ENCODE measurements at places on chromosomes 5 and 9.

GRCh38 chr9:111399772-111400563 is 69.9 kb upstream of the OR2K2 start:
- no peak for DNase-seq

DNA sequence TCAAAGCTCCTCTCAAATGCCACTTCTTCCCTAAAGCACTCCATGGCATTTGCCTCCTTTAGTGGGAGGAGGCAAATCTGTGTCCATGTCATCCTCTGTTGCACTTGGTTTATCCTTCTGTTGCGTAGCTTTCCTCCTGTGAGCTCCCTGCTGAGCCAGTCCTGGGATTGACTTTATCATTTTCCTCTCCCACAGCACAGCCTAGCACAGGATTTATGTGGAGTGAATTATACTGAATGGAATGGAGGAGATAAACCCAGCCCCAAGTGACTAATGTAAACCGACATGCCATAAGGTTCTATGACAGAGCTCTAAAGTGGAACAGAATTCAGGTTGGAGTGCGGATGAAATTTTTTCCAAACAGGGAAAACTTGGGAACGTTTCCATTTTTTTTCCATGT is 26.4 kb upstream of the TOMM5 start:
- DNase-seq: no peak

DNA sequence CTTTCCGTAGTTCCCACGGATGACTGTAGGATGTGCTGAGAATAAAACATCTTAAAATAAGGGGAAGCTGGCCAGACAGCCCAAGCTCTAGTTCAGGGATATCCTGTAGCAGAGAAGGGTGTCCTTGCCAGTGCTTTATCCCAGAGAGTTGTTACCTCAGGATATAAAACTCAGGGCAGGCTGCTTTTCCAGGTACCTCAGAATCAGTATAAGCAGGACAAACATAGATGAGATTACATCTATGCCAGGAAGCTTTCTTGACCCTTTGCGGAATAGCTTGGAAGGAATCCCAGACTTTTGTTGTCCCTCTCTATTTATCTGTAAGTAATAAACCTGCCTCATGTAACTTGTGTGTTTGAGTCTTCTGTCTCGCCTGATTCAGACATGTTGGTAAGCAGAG is 565.7 kb downstream of the PRDM9 start:
- DNase-seq: no peak

DNA sequence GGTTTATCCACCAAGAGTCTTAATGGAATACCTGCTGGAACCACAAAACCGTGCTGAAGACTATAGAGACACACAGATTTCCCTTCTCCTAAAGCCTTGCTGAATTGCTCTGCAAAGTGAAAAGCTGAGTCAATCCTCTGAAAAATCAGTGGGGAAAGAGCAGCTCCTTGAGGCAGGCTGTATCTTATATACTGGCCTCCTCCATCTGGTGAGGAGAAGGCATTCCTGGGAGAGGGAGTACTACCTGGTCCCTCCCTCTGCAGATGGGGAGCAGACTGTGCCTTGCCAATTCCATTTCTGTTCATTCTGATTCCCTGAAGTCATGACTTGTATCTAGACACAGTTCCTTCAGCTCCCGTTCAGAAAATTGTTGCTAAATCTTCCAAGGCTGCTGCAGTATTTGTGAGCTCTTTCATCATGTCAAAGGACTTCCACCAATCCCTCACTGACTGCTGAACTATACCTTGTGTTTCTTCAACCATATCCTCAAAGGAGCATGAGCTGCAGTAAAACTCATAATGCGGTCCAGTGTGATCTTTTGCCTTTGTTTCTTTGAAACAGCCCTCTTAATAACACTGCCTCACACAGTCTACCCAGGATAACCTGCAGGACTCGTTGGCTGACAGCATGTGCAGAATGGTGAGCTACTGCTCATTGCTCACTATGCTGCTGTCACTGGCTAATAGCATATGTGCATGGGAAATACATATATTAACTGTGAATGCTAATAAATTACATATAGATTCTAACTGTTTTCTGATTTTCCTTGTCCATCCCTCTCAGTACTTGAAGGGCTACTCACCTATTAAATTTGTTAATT is 84.5 kb downstream of the FOXD1 start:
- DNase-seq: no peak

- DNase-seq: peak; percentile 43
These were observed 169.0 kb upstream of the PANK3 start for GRCh38 chr5:168747987-168748777.

DNA sequence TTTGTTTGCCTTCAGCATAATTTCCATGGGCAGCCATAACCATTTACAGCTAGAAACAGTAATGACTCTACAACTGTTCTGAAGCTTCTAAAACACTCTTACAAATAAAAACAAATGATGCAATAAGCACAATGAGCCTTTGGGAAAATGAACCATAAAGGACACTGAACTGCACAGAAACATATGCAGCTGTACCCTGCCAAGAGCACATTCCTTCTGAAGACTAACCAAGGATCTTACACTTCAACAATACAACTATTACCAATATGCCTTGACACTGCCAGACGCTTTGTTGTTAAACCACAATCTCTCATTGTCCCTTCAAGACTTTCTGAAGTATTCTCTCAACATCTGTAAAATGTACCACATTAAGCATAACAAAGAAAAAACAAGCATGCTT is 104.2 kb upstream of the HMHB1 start:
- no peak for DNase-seq

DNA sequence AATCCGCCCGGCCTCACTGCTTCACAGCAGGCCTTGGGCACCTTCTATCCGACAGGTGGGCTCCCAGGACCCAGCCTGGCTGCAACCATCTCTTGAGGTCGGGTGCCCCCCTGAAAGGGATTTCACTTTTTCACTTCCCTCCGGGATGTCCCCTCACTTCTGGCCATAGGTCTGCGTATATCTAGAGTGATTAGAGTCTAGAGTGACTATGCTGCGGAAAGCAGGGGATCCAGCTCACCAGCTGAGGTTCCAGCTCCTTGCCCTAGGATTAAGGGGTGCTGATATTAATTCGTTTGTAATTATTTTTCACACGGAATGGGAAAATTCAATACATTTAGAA is 3.1 kb downstream of the DMRT2 start:
- no peak for DNase-seq

GRCh38 chr5:1936413-1936812 is 53.7 kb upstream of the IRX4 start:
- no peak for DNase-seq

- DNase-seq: no peak
These were observed 19.7 kb downstream of the SLC9A3 start for GRCh38 chr5:504326-505154.

DNA sequence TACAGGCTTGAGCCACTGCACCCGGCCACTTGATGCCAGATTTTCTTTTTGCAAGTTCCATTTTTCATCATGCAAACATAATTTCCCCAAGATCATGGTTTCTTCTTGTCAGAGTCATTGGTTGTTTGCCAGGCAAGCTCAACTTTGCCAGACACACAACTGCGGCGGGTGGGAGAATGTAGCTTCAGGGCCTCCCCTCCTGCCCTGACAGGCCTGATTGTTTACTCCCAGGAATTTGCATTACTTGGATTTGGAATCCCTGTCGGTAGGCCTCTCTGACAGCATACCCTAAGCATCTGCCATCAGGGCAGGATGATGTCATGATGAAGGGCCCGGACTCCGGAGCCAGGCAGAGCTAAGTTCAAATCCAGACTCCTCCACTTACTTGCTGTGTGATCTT is 15.1 kb downstream of the RPS14 start:
- no peak for DNase-seq

- DNase-seq: peak; percentile 22
These were observed 10.8 kb downstream of the SARDH start for GRCh38 chr9:133727277-133727875.

- peak; percentile 49 for DNase-seq
These were observed 861 bp downstream of the UBQLN1 start for GRCh38 chr9:83706676-83707517.

DNA sequence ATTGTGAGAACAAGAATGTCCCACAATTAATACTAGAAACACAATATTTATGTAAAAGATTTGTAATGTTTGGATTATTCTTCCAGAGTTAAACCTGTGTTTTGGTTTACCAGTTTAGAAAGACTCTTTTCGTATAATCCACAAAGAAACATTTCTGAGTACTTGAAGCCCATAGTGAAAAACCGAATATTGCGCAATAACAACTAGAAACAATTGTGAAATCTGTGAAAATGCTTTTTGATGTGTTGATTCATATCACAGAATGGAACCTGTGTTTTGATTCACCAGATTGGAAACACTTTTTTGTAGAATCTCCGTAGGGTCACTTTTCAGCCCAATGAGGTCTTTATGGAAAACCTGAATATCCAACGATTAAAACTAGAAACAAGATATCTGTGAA is 386.2 kb downstream of the PRDM9 start:
- no peak for DNase-seq

DNA sequence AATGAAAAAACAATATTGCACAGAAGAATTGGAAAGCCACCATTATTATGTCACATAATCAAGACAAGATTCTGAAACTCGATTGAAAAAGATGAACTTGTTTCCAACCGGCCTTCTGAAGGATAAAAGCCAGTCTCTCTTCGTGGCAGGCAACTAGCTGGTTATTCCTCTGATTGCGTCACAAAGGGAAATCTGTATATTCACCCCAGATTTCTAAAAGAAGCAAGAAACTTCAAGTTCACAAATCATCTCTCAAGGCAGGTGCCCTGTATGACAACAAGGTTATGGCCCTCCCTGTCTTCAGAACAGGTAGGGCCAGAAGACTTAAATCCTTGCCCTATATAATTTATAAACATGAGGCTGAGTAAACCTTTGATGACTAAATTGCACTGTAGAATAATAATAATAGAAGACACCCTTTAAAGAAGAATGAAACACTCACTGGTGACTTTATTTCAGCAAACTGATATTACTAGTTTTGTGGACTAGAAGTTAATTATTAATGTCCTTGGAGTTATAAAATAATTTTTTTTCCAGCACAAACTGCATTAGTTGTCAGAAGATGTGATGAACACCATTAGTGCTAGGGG is 2.9 kb upstream of the KLF4 start:
- DNase-seq: no peak

DNA sequence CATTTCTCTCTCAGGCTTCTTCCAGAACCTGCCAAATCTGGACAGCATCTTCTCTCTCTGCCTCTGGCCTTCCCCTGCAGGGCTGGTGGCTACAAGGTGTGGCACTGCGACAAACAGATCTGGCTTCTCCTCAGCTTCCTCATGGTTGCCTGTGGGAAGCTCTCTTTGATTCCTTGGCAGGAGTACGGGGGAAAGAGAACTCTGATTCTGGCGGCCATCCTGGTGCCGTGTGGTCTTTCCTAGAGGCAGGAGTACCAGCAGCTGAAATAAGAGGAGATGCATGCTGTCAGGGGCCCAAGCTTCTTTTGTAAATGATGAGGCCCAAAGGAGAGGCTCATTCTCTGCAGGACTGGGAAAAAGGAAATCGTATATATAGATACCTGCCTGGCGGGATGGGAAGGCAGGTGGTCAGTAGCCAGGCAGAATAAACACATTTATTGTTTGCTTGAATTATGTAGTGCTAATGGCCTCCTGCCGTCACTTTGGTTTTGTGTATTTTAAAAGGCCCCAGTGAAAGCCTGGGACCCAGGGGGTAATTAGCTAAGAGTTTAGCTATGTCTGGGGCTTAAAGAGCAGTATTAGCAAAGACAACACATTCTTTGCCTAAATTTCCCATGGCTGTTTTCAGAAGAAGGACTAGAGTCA is at the start of gene CER1:
TSS of gene CER1 (minus strand) at position 343 of the 645 bp plus-strand sequence. CDS start at position 282, 61 bp downstream.
- DNase-seq: no peak

- DNase-seq: no peak
These were observed 69.3 kb downstream of the SGCD start for GRCh38 chr5:156396063-156396829.

- peak; percentile 46 for DNase-seq
These were observed 43.1 kb downstream of the POLR1E start for GRCh38 chr9:37528652-37529471.

DNA sequence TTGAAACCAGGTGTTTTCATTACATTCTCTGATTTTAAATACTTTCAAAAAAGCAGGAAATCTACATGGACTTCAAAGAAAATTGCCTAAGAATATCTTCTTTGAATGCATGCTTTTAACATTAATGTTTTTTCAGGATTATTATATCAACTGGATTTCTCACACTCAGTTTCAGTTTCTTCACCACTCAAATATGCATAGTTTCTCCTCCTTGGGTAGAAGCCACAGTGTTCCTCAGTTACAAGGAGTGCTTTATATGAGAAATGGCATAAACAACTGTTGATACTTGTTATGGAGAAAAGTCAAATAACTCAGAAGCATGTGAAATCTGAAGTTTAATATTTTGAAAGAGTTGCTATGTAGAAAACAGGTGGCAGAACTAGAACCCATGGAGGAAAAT is 196.9 kb downstream of the DMRTA1 start:
- DNase-seq: no peak

DNA sequence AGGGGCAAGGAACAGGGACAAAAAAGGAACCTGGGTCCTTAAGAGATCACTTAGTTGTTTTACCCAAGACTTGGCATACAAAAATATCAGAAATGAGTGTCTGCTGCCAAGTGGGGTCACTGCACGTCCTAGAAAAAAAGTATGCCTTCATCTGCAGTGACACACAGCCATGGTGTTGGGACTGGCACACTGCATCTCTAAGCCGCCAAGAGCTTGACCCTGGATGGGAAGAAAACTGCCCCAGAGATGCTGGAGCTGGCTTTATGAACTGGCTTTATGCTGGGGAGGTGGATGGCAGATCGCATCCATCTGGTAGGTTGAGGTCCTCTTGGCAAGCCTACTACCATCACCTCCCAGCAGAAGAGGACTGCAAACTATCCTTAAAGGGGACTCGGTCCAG is 51.7 kb downstream of the IRF1 start:
- DNase-seq: no peak

DNA sequence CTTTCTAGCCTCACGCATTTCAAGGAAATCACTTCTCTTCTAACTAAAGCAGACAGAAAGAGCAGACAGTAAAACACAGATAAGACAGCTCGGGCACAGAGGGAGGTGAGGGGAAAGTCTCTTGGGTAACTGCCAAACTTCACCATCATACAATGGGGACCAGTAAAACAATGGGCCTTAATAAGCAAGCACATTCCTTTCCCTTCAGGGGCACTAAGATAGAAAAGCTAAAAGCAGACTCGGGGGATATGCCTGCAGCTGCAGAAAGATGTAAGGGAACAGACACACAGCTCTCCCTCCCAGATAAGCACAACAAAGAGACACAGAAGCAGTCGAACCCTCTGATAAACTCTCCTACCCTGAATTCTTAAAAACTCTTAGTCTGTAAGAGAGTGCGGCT is 15.6 kb upstream of the CKS2 start:
- DNase-seq: no peak
